ENCODE measurements at places on chromosomes 7 and 10. TPM values are rescaled to one million over a fixed set of nuclear protein-coding genes. Genes with fewer than 3 reads are reported as not detected.

The VPS50 gene
- 32.8 TPM for total RNA-seq

DNA sequence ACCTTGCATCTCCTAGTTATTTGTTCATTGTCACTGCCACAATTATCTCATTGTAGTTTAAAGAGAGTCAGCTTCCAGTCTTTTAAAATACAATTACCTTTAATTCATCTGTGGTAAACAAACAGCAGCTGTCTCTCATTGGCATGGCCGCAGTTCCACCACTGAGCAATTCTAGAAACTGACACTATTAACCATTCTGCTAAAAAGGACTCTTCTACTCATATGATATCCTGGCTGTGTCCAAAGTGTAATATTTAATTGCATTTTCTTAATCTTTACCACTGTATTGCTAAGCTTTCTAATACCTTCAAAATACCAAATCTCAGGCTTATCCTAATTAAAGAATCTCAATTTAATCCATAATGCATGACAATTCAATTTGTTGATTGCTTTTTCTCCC, 639.0 kb downstream of the AUTS2 start:
- DNase-seq: no peak

- no peak for DNase-seq
These were observed 306.5 kb upstream of the NEBL start for GRCh38 chr10:21203473-21204107.

GRCh38 chr10:60615541-60615940, 162.7 kb upstream of the CDK1 start:
- DNase-seq: no peak

DNA sequence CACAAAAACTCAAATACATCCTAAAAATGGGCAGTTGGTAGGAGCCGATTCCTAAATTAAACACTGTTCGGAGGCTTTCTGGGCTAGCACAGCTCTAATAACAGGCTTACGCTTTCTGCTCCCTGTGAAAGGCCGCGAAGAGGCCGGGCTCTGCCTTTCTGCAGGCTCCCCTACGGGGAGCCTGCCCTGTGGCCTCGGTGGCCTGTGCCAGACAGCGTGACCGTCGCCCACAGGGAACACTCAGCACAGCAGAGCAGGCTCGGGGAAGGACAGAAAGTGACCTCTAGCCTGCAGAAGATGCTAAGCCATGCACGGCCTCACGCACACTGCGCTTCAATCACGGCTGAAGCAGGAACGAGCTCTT, 64.2 kb downstream of the DIP2C start:
- no peak for DNase-seq

- DNase-seq: no peak
These were observed 214.8 kb downstream of the CAMK1D start for GRCh38 chr10:12564173-12564572.

- DNase-seq: no peak
These were observed 9.5 kb upstream of the SMC3 start for GRCh38 chr10:110558041-110558440.

The TMEM236 gene
- 0.20 TPM for total RNA-seq

DNA sequence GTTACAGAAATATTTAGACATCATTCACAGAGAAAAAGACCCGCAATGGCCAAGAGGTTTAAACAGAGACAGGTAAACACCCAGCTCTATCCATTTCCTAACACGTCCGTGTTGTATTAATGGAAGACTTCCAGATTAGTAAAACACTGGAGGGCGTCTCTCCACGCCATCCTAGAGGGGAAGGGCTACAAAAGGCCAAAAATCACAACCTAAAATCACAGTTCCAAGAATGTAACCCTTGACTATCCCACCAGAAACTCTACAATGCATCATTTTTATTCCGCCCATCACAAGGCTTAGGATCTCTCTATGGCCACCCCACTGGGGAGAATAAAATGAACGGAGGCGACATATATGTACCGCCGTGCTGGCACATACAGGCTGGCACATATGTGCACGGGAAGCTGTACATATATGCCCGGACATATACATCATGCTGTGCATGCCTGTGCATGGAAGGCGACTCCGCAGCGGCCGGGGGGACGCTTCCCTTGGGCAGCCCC, 734 bp downstream of the PCLO start:
- DNase-seq: no peak

DNA sequence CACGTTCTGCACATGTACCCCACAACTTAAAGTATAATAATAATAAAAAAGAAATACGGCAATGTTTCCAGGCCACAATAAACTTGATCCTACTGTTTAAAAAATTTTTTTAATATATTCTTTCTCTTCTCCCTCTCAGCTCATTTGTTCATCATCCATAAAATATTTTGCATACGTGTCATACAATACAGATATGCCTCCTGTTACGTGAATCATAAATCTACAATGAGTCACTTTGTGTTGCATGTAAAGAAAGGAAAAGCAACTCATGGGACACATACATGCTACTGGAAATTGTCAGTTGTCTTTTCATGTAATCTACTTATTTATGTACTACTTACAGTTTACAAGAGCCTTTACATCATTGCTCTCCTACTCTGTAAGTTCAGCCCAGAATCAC, 1.1 kb upstream of the TECTB start:
- no peak for DNase-seq

- DNase-seq: no peak
These were observed at the start of gene CLDN4 for GRCh38 chr7:73830681-73831583. Gene CLDN4, plus strand, starts transcription at chr7:73830996. Its CDS starts 206 bp downstream, at chr7:73831202.

The PNLIPRP3 gene
- not detected for total RNA-seq

- DNase-seq: no peak
These were observed 254.7 kb upstream of the PTER start for GRCh38 chr10:16182144-16182543.

GRCh38 chr7:27501001-27501400, 161.7 kb downstream of the HIBADH start:
- DNase-seq: no peak

DNA sequence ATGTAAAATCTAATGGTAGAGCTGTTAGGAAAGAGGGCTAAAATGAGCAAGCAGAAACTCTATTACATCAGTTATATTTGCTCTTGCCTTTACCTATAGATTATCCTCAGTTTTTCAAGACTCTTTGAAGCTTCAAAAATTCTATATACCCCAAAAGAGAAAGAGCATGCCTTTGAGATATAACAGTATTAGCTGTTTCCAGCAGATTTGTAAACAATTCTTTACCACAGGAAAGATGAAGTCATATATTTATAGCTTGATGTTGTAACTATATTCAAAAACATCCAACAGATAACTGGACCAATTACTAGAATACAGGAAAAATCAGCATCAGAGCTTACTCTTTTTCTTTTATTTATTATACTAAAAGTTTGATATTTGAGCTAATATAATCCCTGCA, 416.2 kb upstream of the TPK1 start:
- DNase-seq: no peak

DNA sequence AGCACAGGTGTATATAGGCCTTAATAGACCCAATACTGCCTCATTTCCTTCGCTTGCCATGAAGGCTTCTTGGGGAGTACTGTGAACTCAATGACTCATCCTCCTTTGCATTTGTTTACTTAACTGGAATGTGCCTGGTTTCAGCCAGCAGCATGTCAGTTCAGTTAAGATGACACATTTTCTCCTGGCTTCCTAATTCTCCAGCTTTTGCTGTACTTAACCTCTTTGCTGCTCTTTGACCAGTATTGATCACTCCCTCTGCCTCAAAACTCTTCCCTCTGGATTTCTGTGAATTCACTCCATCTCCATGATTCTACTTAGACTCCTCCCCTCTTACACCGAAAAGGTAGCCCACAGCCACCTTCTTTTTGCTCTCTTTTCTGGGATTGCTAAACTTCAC, 135.7 kb downstream of the MAGI2 start:
- DNase-seq: no peak

DNA sequence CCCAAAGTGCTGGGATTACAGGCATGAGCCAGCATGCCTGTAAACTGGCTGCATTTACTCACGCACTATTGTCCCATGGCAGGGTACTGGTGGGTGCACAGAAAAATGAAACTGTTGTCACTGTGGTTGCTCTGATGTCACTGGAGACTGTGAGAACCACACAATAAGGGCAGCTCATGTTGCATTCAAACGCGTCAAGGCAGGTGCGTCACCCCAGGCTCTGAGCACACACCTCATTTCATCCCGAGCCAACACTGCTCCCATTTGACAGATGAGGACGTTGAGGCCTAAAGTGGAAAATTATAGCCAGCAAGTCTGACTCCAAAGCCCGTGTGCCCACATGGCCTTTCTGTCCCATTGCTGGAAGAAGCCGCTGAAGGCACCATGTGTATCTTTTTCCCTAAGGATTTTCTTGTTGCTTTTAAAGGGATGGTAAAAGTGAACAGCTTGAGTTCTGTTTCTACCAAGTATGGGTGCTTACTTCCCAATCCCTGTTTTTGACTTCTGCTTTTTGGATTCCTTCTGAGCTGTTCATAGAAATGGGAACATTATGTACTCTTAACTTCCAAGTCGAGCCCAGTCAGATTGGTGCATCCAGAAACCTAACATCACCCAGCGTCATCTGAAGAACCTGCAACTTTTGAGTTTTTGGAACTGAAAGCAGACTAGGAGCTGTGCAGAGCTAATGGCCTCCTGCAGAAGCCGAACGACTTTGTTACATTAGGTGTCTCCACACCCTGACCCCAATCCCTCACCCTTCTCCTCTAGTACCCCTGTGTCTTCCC, 60.1 kb upstream of the CARD11 start:
- DNase-seq: peak; percentile 64

The ASL gene
- 58.1 TPM for total RNA-seq

The ZKSCAN5 gene
- 9.7 TPM for total RNA-seq

The GHRHR gene
- total RNA-seq: not detected

The OGDHL gene
- not detected for total RNA-seq

GRCh38 chr7:26365077-26365900, 73.6 kb downstream of the SNX10 start:
- DNase-seq: no peak

- no peak for DNase-seq
These were observed 122.2 kb downstream of the PCLO start for GRCh38 chr7:83040484-83040883.

GRCh38 chr7:139340808-139341057, 404 bp upstream of the FMC1 start:
- DNase-seq: no peak

All from natural killer cell (primary cell).